Activated CD4-positive, alpha-beta T cell treated with anti-CD3 and anti-CD28 coated beads, Interleukin-10, Interleukin-2, amounts not matched to agents 100 ng/mL and 50 ng/mL, durations not matched to agents 16 hours and 8 hours (primary cell): ENCODE measurements at places on chromosomes 6 and 20.

GRCh38 chr20:51318058-51318949 lies 224.2 kb downstream of the NFATC2 start:
- peak; percentile 52 for DNase-seq

DNA sequence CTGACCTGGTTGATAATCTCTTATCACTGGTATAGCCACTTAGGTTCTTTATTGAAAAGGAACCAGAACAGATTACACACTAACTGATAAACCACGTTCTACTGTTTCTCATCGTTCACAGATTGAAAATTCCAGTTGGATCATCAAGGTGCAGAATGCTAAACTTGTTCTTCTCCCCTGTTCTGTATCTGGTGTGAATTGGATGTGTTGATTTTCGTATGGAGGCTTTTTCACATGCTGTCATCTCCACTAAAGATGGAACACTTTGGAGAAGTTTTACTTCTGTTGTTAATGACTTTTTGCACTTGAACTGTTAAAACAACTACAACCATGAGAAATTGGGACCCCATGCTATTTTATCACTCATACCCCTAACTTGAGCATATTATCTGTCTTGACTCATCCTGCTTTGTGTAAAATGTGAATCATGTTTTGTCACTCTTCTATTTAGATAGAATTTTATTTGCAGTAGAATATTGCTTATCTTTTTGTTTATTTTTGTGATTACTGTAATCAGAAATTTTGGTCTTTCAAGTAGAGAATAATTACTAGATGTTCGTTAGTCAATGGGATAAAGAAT lies 17.5 kb downstream of the VAPB start:
- DNase-seq = no peak

DNA sequence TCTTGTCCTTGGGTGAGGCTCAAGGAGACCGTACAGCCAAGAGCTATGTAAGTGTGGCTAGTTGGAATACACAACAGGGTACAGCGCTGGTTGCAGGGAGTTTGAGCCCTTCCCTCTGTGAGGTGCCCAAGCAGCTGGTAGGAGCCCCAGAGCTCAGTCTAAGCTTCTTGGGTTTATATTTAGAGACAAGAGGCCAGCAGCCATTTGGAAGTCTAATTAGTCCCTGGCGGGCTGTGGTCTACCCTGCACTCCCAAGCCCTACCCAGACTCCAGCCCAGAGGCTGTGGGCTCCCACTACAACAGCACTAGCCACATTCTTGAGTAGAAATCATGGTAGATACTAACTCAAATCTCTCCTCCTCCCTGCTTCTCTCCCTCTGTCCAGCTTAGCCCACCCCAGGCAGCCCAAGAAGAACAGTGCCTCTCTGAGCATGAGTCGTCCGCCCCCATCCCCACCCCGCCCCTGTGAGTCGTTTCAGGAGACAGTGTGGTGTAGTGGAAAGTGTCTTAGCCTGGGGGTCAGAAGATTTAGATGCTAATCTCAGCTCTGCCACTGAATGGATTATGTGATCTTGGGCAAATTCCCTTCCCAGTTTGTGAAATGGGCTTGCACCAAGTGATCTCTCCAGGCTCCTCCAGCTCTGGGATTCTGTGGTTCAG lies 37.8 kb downstream of the EIF2S2 start:
- peak; percentile 21 for DNase-seq

DNA sequence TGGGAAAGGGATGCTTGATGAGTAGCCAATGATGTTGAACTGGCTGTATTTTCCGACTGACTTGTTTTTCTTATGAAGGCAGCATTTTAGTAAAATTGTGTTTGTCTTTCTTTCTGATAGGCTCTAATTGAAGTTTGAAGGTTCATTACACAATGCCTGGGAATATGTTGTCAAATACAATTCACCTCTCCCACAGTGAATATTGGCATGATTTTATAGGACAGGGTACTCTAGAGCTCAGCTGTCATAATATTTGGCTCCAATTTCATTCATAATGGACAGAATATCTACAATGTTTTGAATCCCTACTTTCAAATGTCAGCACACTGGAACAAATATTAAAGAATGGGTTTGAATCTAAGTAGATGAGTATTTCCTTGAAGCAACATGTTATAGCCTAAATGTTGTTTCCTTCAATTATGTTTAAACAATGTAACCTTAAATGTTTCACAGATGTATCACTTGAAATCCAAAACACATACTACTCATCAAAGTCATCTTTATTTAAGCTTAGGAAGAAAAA lies 81.4 kb downstream of the LAMA2 start:
- no peak for DNase-seq

GRCh38 chr20:11235058-11235457 lies 561.3 kb upstream of the JAG1 start:
- no peak for DNase-seq

DNA sequence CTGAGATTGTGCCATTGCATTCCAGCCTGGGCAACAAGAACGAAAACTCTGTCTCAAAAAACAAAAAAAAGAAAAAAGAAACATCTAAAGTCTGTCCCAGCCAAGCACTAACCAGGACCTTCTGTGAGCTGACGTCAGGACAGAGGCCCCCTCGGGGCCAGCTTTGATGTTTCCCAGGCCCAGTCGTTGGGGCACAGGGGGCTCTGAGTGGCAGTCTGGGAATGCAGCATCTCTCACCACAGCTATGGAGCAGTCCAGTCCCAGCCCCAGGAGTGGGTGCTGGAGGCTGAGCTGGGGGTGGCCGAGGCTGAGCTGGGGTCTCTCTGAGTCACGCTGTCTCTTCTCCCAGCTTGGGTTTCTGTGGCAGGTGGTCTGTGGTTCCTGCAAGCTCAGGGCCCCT lies 46.0 kb upstream of the SRF start:
- DNase-seq = no peak

DNA sequence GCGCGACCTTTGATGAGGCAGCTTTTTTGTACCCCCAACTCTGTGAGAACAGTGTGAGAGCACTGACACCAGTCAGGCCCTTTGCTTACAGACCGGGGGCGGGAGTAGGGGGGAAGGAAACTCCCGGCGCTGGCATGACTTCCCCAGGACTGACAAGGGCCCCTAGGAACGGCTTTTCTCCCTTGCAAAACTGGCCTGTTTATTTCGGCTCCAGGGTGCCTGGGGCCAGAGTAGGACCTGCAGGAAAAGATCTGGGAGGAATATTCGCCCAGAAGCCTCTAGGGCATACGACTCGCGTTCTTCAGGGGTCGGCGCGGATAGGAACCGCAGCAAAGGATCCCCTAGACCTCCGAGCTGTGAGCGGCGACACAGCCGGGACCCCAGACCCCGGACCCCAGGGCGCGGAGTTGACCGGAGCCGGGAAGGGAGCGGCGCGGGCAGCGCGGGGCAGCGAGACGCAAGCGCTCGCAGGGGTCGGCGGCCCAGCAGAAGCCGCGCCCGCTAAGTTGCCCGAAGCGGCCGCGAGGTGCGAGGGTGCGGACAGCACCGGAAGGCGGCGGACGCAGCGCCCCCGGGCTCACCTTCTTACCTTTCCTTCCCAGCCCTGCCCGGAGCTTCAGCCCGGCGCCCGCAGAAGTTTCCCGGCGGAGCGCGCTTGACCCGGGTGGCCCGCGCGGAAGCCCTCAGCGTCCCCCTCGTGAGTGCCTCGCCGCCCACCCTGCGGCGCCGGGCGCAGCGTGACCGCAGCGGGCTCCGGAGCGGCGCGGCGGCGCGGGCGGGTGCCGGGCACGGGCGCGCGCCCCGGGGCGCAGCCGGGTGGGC lies at the start of gene POPDC3:
Gene POPDC3, minus strand, starts transcription at position 771 of the 822 bp plus-strand sequence. CDS start 18,105 bp downstream, outside the sequence.
- DNase-seq = no peak

DNA sequence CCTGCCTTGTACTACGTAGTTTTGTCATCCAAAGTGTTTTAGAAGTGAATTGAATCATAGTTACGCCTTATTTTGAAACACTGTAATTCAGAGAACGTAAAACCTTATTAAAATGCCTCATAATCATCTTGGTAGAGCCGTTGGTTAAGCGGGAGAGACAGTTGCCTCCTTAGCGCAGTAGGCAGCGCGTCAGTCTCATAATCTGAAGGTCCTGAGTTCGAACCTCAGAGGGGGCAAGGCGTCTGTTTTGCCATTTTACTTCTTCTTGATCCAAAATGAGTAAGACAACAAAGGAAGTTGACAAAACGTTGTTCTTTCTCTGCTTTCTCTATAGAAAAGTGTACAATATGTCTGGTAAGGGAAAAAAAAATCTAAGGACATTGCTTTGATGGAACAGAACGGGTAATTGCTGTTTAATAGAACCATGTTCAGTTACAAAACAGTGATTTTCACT lies 20.7 kb upstream of the TRIM27 start:
- DNase-seq = peak; percentile 86

- DNase-seq = no peak
These were observed 62.4 kb downstream of the CTNNBL1 start for GRCh38 chr20:37756234-37756633.

DNA sequence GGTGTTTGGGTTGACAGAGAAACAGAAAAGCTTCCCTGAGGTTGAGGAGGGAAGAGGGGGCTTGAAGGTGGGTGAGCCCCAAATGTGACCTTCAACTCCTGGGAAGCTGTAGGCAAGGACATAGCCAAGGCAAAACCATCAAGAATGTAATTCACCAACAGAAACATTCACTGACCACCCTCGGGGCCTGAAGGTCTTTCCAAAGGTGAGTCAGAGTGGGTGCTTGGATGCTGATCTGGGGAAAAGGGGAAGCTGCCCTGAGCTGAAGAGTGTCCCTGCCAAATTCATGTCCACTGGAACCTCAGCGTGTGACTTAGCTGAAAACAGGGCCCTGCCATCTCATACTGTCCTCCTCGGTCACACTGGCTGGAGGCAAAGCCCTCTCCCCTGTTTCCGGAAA lies 234.2 kb upstream of the SULF2 start:
- DNase-seq = no peak

DNA sequence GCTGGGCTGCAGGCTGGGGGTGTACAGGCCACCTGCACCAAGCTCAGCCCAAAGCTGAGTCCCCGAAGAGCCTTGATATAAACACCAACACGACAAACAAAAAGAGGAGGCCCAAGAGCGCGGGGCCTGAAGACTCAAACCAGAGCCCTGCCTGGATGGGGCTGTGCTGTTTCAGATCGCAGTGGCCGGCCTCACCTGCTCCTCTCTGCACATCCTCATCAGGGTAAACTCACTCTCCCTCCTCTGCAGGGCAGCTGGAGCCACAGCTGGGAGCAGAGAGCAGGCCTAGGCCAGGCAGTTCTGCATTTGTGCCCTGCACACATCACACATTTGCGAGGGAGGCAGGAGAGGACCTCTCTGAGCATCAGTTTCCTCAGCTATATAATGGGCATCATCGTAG lies 3.7 kb upstream of the RBM38 start:
- no peak for DNase-seq

DNA sequence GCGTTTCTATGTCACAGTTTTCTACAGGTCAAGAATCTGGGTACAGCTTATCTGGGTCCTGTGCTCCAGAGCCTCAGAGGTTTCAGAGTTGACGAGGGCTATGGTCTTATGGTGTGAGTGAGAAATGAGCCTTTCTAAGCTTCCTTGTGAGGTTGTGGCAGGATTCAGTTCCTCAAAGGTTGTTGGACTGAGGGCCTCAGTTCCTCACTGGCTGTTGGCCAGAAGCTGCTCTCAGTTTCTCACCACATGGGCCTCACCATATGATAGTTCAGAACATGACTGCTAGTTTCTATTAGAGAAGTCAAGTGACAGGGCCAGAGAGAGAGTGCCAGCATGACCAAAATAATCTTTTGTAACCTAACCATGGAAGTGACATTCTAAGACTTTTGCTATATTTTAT lies 96.1 kb downstream of the NUS1 start:
- DNase-seq = no peak

GRCh38 chr20:44765701-44766347 lies 20.2 kb downstream of the KCNK15 start:
- no peak for DNase-seq

- DNase-seq = peak; percentile 1
These were observed 48.7 kb upstream of the RSPO3 start for GRCh38 chr6:127069659-127070279.

- DNase-seq = no peak
These were observed 321.2 kb downstream of the GJA1 start for GRCh38 chr6:121756666-121757065.

DNA sequence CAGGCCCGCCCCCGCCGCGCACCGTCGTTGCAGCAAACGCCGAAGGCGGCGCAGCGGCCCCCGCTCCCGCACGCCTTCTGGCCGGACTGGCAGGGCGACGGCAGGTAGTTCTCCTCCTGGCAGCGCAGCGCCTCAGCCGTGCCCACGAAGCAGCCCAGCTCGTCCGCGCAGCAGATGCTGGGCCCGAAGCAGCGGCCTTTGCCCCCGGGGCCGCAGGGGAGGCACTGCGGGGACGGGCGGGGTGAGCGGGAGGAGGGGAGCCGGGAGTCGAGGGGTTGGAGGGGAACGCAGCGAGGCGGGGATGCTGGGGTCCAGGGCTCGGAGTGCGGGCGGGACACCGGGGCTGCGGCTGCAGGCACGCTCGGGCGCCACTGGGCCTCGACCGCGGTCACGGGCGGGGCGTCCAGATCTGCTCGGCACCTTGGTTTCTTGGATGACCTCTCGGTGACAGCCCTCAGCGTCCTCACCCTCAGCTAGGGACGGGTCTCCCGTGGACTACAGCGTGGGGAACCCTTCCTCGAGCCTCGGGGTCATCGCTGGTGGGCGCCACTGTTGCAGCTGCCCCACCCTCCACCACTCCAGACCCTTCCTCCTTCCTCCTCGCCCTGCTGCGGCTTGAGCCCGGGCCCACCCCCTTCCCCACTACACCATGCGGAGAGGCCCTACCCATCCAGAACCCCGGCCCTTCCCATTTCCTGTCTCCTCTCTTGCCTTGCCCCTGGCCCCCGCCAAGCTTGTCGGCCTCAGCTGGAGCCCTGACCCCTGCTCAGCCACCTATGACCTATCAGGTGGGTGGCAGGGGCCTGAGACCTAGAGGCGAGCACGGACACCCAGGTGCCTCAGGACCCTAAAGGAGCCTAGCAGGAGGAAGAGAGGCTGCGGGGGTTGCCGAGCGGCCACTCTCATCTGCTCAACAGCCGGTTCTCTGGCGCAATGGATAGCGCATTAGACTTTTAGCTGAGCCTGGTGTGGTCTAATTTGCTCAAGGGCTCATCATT lies 1.3 kb downstream of the AVP start:
- no peak for DNase-seq

GRCh38 chr6:150201285-150201684 lies 58.4 kb downstream of the PPP1R14C start:
- DNase-seq = no peak

DNA sequence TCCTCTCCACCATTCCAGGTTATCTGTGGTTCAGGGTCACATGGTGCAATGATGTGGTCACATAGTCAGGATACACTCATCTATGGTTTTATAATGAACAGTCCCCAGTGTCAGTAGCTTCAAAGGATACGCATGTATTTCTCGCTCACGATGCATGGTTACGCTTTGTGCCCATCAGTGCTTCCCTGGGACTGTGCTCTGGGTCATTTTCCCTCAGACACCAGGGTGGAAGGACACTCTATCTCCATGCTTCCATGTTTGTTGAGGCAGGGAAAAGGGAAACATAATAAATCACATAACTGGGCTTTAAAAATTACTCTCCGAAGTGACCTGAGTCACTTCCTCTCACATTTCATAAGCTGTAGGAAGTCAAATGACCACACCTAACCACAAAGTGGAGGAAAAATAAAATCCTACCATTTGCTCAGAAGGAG lies 394.8 kb upstream of the NOX3 start:
- DNase-seq = no peak

DNA sequence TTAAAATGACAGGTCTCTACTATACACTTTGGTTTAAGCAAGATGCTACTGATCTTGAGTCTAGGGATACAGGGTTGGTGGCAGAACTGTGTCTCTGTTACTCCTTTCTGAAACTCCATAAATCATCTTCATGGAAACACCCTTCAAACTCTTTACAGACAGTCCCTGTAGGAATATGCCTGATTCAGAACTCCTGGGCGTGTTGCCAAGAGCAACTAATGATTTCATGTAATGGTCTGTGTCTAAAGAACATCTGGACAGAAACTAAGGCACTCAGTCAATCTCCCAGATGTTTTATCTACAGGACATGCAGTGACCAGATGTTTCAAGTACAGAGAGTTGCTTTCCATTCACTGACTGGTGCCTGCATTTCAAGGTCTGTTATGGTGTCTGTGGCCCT lies 464.4 kb upstream of the CHD6 start:
- DNase-seq = no peak
